ENCODE measurements at places on chromosomes 16 and 17. TPM values are rescaled to one million over a fixed set of nuclear protein-coding genes. Genes with fewer than 3 reads are reported as not detected.

GRCh38 chr17:28744972-28745785, 1.4 kb downstream of the TRAF4 start:
- peak; percentile 54 for DNase-seq

DNA sequence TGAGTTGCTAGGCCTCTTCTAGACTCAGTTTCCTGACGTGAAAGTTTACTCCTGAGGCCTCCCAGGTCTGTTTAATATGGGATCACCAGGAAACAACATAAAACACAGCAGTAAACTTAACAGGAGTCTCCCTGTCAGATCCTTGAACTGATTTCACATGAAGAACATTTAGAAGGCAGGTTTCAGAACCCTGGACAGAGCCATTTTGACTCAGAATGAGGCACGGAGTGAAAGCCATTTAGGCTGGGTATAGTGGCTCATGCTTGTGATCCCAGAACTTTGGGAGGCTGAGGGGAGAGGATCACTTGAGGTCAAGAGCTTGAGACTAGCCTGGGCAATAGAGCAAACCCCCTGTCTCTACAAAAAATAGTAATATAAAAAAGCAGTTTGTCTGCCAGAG, 289.1 kb downstream of the CA10 start:
- DNase-seq, result no peak

- no peak for DNase-seq
Measured at GRCh38 chr17:28878981-28879380, 18.6 kb downstream of the FLOT2 start.

DNA sequence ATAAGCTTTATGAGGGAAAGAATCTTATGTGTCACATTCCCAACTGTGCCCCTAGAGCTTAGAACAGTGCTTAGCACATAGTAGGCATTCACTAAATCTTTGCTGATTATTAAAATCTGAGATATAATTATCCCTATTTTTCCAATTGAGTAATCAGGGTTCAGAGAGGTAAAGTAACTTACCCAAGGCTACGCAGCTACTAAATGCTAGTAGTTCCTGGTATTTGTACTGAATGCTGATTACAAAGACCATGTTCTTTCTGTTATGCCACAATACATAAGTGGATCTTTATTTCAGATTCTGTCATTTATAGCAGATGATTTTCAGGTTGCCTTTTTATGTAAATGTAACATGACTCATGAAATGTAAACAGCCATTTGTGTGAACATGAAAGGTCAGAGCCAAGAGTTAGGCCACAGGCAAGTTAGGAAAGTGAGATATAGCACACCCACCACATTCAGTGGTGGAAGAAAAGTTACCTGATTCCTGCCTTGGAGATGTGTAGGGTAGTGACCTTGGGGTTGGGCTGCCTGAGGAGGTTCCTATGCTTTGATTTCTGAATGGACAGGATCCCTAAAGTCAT, 77.2 kb downstream of the FTO start:
- DNase-seq, result no peak

Gene PLXDC1
- 14.1 TPM for total RNA-seq

Gene KREMEN2
- total RNA-seq, result not detected

Gene PERCC1
- 0.32 TPM for total RNA-seq

Gene TBC1D3L
- 7.4 TPM for total RNA-seq
